Occipital lobe (tissue), 3 donors: ENCODE measurements at places on chromosomes 11 and 22. TPM values are rescaled to one million over a fixed set of nuclear protein-coding genes. Genes with fewer than 3 reads are reported as not detected.

- DNase-seq, result no peak
Measured at GRCh38 chr22:39631381-39632286, 61.1 kb downstream of the CACNA1I start.

DNA sequence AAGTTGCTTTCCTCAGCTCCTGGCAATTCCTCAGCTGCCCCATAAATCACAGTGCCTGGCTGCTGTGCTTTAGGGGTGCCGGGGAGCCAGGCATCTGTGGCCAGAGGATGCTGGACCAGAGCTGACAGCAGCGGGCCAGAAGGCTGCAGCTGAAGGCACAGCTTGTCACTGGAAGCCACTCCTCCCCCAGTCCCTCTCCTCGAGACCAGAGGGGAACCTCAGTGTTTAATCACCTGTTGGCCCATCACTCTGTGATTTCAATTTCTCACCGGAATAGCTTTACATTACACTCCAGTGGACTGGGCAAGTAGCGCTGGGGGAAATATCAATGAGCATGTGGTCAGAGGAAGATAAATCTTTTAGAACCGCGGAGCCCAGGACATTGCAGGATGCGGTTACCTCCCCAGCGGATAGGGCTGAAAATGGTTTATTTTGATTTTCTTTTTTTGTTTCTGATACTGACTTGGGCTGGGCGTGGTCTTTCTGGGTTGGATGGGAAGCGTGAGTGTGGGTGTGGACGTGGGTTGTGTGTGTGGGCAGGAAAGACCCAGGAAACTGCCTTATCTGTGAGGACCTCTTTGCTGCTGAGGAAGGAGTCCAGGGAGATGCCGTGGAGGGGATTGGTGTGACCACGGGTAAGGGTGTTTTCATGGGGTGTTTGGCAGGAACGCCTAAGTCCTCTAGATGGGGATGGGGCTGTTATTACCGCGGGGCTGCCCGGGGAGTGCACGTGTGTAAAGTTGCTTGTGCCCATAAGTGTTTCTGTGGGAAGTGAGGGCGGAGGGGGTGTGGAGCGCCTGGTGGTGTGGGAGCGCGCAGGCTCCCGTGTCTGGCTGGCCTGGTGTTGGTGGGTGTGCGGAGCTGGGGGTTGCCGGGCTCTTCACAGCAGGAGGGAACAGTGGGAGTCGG, 4.0 kb downstream of the DAGLA start:
- DNase-seq, result no peak

The BDNF gene
- total RNA-seq, result 0.78 TPM

The SLC29A2 gene
- 1.4 TPM for total RNA-seq

The GRAMD4 gene
- total RNA-seq, result 55.8 TPM
